ENCODE measurements at places on chromosomes 5 and 9.

GRCh38 chr9:120869726-120870125 is 7.3 kb downstream of the PHF19 start:
- DNase-seq = no peak

DNA sequence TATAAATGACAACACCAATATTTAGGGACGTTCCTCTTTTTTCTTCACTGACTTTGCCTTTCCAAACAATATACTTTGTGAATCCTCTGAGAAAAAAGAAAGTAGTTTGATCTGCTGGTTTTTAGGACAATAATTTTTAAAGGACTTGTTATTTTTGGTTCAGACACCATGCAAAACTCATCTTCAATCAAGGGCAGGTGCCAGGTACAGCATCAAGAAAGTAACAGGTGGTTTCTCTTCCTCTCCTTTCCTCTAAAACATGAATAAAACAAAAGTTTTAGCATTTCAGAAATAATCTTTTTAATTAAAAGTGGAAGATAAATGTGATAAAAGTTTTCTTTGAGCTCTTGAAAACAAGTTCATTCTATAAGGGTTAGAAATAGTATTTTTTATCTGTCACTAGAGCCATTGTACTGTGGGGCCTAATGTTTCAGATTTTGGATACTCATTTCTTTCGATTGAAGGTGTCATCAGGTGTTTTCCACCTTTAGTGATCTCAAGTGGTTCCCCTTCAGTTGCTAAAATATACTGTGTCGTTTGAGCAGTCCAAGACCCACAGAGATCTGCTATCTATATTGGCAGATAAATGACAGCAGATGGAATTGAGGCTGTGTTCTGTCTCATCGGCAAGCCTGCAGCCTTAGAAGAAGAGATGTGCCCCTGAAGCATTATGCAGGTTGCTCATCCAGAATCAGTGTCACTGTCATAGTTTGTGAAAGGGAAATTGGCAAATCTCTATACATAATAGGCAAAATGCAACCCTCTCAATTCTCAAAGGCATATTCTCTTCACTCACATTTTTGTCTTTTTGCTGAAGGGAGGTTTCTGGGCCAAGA is 499.7 kb downstream of the PDE4D start:
- no peak for DNase-seq

DNA sequence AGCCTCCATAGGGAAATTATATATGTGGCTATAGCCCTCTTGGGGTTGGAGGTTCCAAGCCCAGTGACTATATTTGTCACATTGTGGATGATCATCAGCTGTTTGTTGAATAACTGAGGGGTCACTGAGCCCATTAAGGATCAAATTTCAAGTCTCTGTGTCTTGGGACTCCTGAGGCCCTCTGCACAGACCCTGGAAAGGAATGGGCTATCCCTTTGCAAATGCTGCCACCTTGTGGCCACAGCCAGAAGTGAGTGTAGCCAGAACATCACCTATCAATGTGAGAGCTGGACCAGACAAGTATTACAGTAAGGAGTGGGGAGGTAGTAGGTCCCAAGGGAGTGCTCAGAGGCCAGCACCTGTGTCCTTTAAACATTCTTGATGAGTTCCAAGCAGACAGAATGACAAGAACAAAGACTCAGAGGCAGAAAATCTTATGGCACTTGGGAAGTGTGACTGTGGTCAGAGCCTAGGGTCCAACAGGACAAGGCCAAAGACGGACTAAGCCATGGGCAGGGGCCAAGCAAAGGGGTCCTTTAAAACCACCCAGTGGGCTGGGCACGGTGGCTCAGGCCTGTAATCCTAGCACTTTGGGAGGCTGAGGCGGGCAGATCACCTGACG is 8.2 kb downstream of the RPP25L start:
- peak; percentile 21 for DNase-seq

DNA sequence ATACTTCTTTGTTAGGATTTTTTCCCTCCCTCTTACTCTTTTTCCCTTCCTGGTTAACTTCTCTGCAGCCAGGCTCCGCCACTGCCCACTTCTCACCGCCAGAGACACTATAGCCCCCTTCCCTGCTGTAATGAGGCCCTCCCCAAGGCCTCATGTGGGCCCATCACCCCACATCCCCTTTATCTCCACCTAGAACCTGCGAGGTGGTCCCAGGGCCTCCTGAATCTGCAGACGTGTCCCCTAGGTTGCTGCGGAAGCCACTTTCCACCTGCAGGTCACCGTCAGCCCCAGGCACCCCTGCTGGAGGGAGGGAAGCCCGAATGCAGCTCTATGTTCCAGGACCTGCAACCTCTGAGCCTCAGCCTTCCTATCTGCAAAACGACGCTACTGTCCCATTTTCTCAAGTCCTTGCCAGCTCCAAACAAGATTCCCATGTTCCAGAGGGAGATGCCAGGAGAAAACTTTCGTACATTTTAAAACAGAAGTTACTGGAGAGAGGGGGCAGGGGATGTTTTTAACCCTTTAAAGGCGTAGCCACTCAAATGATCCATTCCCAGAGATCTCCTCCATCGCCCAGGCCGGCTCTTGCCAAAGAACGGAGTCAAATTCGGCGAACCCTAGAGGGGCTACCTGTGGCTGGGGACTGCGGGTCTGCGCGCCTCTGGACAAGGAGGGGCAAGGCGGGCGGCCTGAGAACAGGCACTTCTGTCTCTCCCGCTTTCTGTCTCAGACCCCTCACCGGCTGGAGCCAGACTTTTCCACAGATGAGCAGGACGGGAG is 929 bp downstream of the SH3PXD2B start:
- DNase-seq = no peak

GRCh38 chr5:122738088-122738487 is 36.8 kb upstream of the SNX2 start:
- DNase-seq = no peak

- no peak for DNase-seq
These were observed 8.8 kb downstream of the TENT2 start for GRCh38 chr5:79621056-79621455.

- DNase-seq = peak; percentile 40
These were observed 4.5 kb downstream of the EGR1 start for GRCh38 chr5:138469540-138470321.

GRCh38 chr5:45696206-45696836 is at the start of gene HCN1:
Gene HCN1, minus strand, starts transcription at chr5:45696380.
- peak; percentile 11 for DNase-seq

GRCh38 chr9:137614631-137615386 is 4.0 kb upstream of the EHMT1 start:
- no peak for DNase-seq

GRCh38 chr5:57692582-57693487 is 210.2 kb upstream of the ACTBL2 start:
- peak; percentile 39 for DNase-seq

GRCh38 chr9:112348257-112349007 is 15.0 kb upstream of the PTBP3 start:
- no peak for DNase-seq

- no peak for DNase-seq
These were observed 74.3 kb downstream of the AMBP start for GRCh38 chr9:114003758-114004157.

DNA sequence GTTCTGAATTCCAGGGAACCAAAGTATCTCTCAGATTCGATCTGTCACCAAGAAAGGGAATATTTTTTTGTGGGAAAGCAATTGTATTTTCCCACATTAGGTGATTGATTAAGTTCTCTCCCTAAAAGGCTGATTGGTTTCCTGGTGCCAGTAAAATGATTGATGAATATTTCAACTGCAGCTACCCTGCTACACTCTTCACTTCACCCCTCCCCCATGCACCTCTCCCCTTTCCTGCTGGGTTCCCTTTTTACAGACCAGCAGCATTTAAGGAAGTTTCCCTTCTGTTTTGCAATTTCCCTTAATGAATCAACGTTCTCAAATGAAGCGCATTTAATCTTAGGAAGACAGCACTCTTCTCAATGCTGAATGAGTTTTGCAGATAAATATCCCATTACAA is 13.1 kb downstream of the NR6A1 start:
- DNase-seq = no peak

GRCh38 chr5:89769975-89770374 is 639.6 kb downstream of the CETN3 start:
- DNase-seq = no peak

- no peak for DNase-seq
These were observed 185.0 kb upstream of the PTGER4 start for GRCh38 chr5:40494631-40495236.

GRCh38 chr5:116437922-116438578 is 136.6 kb downstream of the SEMA6A start:
- no peak for DNase-seq

DNA sequence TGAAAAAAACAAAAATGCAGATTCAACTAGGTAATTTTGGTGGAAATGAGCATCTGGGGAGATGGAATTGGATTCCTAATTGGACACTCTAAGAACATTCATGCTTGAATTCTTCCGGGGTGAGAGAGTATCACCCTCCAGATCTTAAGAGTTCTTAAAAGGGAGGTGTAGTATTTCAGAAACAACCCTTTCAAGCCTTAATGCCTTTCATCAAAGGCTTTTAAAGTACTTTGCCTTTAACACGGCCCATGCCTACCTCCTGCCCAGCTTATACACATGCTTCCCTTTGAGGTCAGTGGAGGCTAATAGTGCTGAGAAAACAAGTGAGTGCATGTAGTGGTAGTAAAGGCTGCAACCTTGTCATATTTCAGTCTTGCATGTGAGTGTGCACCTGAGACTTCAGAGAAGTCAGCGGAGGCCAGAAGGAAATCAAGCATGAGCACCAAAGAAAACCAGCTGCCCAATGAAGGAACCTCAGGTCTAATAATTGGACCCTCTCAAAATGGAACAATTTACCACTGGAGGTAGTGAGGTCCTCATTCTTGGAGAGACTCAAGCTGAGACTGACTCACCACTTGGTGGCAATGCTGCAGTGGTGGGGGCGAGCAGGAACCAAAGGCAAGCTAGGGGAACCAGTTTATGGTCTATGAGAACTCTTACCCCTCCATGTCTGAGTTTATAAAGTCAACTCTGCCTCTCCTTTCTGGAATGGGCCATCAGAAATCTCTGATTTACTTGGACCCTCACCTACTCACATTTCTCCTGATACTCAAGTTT is 98.4 kb upstream of the GDNF start:
- DNase-seq = no peak

DNA sequence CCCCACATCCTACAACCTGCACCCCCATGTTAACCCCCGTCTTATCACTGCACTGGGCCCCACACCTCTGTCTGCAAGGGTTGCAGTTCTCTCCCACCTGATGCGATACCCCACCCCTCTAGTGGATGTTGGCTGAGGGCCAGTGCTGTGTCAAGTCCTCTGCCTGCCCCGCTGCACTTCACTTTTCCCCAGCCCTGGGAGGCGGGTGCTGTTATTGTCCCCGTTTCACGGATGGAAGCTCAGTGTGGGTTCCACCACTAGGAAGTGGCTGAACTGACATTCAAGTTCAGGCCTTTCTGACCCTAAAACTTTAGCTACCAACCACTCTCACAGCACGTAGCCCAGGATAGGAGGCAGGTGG is 3.5 kb downstream of the SNCB start:
- DNase-seq = no peak

GRCh38 chr5:958701-959571 is 49.7 kb upstream of the NKD2 start:
- DNase-seq = no peak

DNA sequence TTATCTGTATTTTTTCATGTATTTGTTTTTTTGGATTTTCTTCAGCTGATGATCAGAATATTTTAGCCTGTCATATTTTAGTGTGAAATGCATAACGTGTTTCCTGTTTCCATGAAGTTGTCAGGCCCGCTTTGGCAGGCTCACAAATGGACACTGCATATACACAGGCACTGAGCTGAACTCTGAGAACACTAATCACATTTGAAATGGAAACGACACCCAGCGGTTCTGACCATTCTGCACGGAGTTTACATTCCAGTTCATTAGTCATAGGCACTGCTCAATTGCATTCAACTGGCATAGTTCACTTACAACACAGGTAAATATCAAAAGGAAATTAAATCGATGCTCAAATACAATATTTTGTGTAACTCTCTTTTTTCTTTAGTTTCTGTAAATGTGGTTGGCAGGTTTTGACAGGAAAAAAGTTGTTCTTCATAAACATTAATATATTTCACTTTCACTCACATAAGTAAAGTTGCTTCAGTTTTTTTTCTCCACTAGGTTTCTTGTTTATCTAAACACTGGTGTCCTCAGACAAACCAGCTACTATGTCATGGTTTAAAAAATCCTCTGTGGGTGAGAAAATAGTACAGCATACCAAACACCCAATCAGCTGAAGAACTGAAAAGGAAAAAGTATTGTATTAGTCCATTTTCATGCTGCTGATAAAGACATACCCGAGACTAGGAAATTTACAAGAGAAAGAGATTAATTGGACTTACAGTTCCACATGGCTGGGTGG is 559.0 kb upstream of the DAP start:
- DNase-seq = no peak

GRCh38 chr5:157306081-157306480 is 40.2 kb downstream of the CYFIP2 start:
- no peak for DNase-seq

Data from fibroblast of skin of left biceps (primary cell).